ENCODE measurements at places on chromosomes 3 and 15. TPM values are rescaled to one million over a fixed set of nuclear protein-coding genes. Genes with fewer than 3 reads are reported as not detected.

DNA sequence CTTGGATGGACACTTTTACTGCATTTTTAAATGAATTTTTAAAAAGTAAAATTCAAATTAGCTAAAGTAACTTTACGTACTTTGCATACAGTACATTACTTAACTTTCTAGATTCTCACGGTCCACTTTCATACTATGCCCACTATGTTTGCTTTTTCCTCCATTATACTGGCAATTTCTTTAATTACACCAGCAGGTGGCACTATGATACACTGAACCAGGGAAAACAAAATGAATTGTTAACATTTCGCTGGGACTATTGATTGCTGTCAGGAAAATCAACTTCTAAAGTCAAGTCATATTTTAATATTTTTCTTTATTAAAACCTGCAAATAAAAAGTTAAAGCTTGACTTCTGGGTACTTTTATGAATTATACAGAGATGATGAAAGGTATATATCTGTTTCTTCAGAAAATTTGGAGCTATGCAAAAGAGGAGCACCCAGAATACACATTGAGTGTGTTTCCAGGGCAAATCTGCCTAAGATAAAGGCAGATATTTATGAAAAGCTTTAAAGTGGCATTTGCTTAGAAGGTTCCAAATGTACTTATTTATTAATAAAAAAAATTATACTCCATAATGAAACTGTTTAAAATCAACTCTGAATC lies 21.8 kb upstream of the POU1F1 start:
- no peak for DNase-seq

GRCh38 chr3:184610245-184610871 lies 48.8 kb downstream of the EPHB3 start:
- DNase-seq = no peak

- no peak for DNase-seq
These were observed 26.6 kb upstream of the FAN1 start for GRCh38 chr15:30877070-30877469.

The EXD1 gene
- not detected for total RNA-seq

The DCBLD2 gene
- 1.6 TPM for total RNA-seq

The NPAP1 gene
- not detected for total RNA-seq
